ENCODE measurements at places on chromosomes 2 and 18.

- DNase-seq, result no peak
Observed at GRCh38 chr18:48600456-48601090, 61.7 kb downstream of the CTIF start.

- DNase-seq, result no peak
Observed at GRCh38 chr2:100482741-100483140, 12.5 kb downstream of the NMS start.

- no peak for DNase-seq
Observed at GRCh38 chr18:74139411-74139810, 8.2 kb downstream of the FBXO15 start.

DNA sequence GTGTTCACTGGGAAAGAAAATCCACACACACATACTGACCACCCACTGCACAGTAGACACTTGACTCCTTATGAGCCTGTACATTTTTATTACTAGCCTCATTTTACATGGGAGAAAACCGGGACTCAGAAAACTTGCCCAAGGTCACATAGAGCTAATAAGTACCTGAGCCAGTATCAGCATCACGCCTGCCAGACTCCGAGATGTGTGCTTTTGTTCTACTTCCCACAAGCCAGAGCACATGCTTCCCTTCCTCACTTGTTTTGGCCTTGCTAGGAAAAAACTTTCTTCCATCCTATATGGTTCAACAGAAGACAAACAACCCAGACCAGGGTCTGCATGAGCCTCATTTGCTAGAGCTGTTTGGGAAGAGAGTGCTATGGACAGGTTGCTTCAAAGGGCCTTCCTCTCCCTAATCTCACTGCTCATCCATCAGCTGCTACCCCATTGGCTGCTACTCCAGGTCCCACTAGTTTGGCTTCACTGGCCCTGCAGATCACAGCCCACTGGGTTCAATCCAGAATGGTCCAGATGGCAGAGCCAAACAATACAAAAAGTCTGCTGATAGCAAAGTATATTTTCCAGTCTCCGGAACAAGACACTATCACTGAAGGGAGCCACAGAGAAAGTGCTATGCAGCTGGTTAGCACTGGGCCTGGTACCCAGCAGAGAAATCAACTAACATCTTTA lies 63.9 kb downstream of the STK39 start:
- no peak for DNase-seq

GRCh38 chr2:103172821-103173220 lies 411.0 kb downstream of the TMEM182 start:
- no peak for DNase-seq

- DNase-seq, result no peak
Observed at GRCh38 chr2:32925283-32925815, 21.4 kb upstream of the LTBP1 start.

DNA sequence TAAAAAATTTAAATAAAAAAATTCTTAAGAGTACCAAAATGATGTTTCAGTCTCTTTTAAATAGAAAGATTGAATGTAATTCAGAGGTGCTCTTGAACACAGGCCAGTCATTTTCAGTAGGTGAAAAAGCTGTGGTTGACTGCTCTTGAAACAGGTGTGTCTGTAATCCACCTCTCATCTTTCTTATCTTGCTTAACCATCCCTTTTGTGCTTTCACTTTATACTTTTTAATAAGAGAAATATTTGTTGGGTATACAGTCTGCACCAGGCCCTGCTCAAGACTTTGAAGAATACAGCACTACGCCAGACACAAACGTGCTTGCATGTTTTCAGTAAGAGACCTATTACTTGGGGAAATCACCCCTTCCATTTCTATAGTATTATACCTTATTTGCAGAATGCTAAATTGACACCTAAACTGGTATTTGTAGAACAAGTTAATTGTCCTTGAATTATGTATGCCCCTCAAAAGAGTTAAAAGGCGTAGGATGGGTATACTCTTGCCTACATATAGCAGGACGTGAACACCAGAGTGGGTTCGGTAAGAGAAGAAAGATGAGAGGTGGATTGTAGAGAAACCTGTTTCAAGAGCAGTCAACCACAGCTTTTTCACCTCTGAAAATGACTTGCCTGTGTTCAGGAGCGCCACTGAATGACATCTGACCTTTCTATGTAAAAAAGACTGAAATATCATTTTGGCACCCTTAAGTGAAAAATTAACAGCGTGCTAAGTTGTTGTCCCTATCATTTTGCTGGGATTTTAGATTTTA lies 4.0 kb upstream of the RTN4 start:
- no peak for DNase-seq

GRCh38 chr2:22209545-22209944 lies 1085.8 kb downstream of the TDRD15 start:
- no peak for DNase-seq

DNA sequence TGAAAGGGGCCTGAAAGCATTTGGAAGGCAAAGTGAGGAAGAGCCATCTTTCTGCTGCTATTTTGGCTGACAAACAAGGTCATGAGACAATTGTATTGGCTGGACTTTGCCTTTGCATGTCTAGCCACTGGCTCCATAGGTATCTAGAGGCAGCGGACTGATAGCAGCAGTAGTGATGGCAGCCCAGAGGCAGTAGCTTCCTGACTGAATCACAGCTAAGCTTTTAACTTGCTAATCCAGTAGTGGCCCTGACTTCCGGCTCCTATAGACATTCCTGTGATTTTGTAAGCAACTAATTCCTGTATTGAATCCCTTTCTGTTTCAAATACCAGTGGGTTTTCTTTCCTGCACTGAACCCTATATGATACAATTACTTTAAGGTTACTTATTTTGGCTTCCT lies 69.8 kb upstream of the PDE1A start:
- DNase-seq, result no peak

GRCh38 chr2:74544634-74545033 lies 9.1 kb downstream of the LOXL3 start:
- DNase-seq, result peak; percentile 10

DNA sequence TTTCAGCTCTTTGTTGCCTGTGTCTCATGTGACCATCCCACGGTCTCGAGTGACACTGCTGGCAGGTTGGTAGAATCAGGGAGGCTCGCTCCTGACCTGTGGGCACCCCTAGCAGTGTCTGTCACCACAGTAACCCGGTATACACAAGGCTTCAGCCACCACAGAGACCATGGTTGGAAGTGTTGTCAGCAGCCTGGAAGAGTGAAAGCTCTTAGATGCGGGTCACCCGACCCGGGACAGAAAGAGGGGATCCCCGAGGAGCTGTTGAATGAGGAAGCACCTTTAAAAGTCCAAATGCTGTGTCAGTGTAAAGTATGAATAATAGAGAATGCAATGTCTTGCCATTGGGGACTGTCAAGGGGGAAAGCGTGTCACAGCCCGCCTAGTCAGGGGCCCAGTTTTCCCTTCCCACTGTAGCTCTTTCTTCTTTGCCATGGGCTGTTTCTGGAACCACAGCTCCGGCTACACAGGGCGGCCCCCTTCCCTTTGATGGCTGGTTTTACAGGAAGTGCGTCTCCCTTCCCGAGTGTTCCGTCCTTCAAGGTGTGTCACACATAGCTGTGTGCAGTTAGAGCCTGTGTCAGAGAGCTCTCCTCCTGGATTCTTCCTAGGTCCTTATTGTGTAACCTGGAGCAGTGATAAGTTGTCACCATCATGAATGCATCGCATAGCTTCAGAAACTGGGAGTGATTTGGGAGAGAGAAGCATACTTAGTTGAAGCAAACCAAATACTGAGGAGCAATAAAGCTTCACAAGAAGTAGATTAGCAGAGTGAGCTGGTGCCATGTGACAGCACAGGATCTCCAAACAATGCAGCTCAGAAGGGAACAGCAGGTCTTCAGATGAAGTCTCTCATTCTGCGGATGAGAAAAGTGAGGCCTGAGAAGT lies 81.4 kb downstream of the MTCL1 start:
- DNase-seq, result no peak

DNA sequence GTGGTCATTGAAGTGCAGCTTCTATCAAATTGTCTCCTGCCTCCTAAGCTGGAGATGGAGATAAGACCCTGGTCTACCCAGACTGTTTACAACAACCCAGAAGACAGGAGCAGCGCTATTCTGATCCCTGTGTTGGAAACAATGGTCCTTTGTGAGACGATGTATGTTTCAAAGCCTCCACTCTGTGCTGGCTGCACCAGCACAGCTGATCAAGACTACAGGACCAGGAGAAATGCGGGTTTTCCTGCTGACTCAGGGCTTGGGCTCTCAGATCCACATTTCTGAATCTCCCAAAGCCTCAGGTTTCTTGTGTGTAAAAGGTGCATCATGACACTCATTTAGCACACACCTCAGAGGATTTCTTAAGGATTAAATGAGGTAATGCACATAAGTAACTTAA lies 92.0 kb downstream of the POU3F3 start:
- no peak for DNase-seq

GRCh38 chr2:158191076-158191895 lies 89.6 kb downstream of the UPP2 start:
- DNase-seq, result no peak

DNA sequence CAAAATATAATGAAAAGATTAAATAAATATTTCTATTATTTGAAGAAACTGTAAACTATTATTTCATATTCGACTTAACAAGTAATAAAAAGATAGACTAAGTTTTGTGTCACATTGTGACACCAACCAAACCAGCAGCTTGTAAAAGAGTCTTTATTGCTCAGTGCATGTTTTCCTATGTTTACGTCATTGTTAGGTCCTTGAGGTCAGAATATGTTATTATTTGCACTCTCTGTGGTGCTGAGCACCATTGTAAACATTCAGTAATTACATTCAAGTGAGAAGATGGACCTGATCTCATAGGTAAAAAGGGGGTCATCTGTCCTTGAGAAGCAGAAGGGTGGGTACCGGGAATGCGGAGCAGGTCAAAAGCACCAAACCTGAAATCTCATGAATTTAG lies 1999.1 kb upstream of the CELF4 start:
- no peak for DNase-seq

- no peak for DNase-seq
Observed at GRCh38 chr2:206435742-206436141, 7.6 kb upstream of the ADAM23 start.

- DNase-seq, result no peak
Observed at GRCh38 chr2:69464575-69464974, 27.3 kb upstream of the NFU1 start.

DNA sequence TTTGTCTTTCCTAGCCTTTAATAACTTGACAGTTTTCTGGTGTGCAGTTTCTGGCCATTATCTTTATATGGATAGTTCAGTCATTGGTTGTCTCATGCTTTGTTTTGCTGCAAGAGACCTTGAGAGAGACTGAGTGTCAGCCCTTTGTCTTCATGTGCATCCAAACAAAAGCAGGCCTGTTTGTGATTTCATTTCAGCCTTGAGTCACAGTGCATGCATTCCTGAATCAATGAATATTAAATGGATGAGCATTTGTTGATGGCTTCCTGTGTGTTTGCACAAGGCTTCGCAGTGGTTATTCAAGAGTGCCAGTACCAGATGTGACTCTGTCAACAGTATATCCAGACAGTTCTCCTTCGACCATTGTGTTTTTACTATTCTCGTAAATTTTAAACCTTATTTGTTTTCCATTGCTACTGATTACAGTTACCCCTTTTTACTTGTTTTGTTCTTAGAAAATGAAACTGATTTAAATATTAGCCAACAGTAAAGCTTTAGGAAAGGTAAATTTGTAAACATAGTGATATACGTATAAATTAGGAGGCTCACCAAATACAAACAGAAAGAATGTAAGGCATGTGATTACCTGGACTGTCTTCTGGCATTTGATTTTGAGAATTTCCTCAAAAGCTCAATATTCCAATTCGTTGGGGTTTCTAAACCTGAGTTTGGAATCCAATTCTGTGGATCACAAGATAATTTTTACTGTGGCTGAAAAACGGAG lies 319.8 kb downstream of the CTNNA2 start:
- no peak for DNase-seq

DNA sequence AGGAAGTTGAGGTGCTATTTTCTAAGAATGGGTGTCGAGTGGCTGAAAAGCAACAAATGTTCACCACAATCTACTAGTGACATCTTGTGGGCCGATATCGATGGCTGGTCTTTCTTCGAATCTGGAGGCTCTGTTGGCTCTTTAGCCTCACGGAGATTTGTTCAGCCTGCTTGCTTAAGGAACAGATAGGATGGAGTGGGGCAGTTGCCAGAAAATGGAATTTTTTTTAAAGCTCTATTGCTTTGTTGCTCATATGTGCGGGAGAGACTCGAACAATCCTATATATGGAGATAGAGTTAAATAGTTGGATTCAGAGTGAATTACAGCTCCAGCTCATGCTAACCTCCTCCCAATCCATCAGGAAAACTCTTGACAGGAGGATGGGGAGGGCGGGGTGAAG lies 70.9 kb upstream of the LYPD6B start:
- no peak for DNase-seq

- no peak for DNase-seq
Observed at GRCh38 chr2:121234144-121234543, 50.9 kb downstream of the TFCP2L1 start.

- no peak for DNase-seq
Observed at GRCh38 chr2:85939131-85939530, 50.3 kb upstream of the ST3GAL5 start.

DNA sequence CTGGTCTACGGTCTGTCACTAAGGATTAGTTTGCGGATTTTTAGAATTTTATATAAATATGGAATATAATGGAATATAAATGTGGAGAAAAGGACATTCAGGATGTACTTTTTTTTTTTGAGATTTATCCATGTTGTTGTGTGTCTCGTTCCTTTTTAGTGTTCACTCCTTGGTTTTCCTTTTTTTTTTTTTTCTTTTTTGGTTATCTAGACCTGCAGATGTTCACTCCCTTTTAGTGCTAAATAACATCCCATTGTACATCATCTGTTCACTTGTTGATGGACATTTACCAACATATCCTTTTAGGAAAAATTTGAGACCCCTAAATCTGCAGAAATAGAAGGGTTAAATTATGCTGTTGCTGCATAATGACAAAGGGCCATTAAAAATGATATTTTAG lies 25.5 kb upstream of the RPL37A start:
- no peak for DNase-seq

DNA sequence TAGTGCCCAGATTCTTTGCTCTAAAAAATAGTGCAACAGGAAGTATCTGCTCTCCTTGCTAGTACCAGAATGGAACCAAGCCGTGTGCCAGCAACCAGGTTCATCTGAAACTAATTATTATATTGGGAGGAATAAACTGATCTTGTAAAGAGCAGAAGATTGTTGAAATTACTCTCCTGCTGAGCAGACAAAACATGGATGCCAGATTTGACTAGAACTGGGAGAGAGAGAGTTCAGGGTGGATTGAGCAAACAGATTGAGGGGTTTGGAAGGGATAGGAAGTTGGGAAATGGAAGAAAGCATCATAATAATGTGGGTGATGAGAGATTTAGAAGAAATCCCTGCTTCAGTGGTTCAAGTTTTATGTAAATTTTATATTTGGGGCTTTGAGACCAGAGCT lies 160.1 kb upstream of the RASGRP3 start:
- DNase-seq, result no peak

GRCh38 chr2:223010641-223011040 lies 41.3 kb upstream of the KCNE4 start:
- no peak for DNase-seq

GRCh38 chr2:218722419-218722818 lies 11.8 kb downstream of the TTLL4 start:
- DNase-seq, result no peak

- no peak for DNase-seq
Observed at GRCh38 chr2:170454471-170455372, 260.4 kb upstream of the SP5 start.

GRCh38 chr2:119474371-119475224 lies 42.9 kb downstream of the TMEM37 start:
- DNase-seq, result peak; percentile 60
